Thoracic aorta (tissue), 2 donors: ENCODE measurements at places on chromosomes 4 and X. TPM values are rescaled to one million over a fixed set of nuclear protein-coding genes. Genes with fewer than 3 reads are reported as not detected.

Gene DDIT4L
- 1.6 TPM for total RNA-seq

DNA sequence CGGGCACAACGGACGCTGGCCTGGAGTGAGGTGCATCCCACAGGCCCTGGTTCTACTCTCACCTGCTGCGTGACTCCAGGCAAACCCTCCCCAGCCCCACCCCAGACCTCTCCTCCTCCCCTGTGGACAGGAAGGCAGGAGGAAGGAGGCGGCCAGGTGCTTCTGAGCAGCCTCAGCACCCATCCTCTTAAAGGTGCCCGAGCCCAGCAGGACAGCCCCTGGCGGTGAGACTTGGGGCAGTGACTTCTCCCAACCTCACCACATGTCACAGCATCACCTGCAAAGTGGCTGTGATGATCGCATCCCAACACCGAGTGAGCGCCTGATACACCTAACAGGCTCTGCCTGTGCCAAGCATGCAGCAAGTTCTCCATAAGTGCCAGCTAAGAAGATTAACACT, 17.1 kb upstream of the MAN2B2 start:
- DNase-seq, result no peak

Gene ODAPH
- total RNA-seq, result not detected

DNA sequence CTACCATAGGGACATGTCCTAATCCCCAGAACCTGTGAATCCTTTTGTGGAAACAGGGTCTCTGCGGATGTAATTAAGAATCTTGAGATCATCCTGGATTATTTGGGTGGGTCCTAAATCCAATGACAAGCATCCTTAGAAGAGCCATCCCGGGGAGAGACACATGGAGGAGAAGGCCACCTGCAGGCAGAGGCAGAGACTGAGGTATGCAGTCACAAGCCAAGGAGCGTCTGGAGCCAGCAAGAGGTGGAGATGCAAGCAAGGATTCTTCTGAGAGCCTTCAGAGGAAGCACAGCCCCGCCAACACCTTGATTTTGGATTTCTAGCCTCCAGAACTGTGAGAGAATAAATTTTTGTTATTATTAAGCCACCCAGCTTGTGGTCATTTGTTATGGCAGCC, 13.8 kb upstream of the FAT1 start:
- no peak for DNase-seq

GRCh38 chr4:141899103-141899502, 262.7 kb downstream of the IL15 start:
- DNase-seq, result no peak

GRCh38 chrX:110420771-110421499, 62.3 kb downstream of the RTL9 start:
- DNase-seq, result no peak

GRCh38 chrX:140507982-140508305, 3.1 kb upstream of the SOX3 start:
- no peak for DNase-seq

DNA sequence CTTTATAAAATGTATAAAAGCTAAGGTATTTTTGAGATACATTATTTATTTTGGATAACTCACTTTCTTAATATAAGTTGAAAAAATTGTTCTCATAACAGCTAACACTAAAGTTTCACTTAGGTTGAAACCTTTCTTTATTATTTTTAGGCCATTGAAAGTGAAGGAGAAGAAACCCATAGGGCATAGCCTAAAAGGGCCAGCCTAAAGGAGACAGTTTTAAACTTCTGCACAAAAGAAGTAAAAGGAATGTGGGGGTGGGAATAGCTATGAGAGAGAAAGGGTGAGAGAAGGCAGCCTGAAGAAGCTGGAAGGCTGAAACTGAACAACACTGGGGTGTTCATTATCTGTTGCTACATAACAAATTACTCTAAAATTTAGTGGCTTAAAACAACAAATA, 57.6 kb upstream of the RAPGEF2 start:
- DNase-seq, result no peak

GRCh38 chr4:158850800-158851644, 82.2 kb downstream of the FNIP2 start:
- no peak for DNase-seq

Gene CLDN34
- total RNA-seq, result not detected

- DNase-seq, result no peak
These were observed 86.3 kb downstream of the RTL9 start for GRCh38 chrX:110444996-110445395.

Gene ASB9
- total RNA-seq, result 1.2 TPM

GRCh38 chr4:6942238-6942800, 32.7 kb downstream of the TBC1D14 start:
- no peak for DNase-seq

DNA sequence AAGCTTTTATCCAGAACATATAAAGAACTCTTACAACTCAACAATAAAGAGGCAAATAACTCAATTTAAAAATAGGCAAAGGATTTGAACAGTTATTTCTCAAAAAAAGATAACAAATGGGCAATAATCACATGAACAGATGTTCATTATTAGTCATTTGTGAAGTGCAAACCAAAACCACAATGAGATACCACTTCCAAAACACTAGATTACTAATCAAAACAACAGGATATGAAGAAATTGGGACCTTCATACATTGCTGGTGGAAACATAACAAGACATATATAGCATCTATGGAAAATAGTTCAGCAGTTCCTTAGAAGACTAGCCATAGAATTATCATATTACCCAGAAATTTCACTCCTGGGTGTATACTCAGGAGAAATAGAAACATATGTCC, 224.6 kb downstream of the FBXO8 start:
- no peak for DNase-seq

- no peak for DNase-seq
These were observed 23.2 kb upstream of the SORCS2 start for GRCh38 chr4:7169134-7169533.

Gene ZNF157
- not detected for total RNA-seq

Gene HCCS
- 4.9 TPM for total RNA-seq

GRCh38 chrX:100593126-100593525, 8.4 kb downstream of the TNMD start:
- no peak for DNase-seq
